ENCODE measurements at places on chromosomes 7 and 10.

GRCh38 chr10:104253106-104253505 is 1.6 kb upstream of the GSTO1 start:
- DNase-seq = no peak

- no peak for DNase-seq
Measured at GRCh38 chr7:151566897-151567320, 47.2 kb upstream of the RHEB start.

DNA sequence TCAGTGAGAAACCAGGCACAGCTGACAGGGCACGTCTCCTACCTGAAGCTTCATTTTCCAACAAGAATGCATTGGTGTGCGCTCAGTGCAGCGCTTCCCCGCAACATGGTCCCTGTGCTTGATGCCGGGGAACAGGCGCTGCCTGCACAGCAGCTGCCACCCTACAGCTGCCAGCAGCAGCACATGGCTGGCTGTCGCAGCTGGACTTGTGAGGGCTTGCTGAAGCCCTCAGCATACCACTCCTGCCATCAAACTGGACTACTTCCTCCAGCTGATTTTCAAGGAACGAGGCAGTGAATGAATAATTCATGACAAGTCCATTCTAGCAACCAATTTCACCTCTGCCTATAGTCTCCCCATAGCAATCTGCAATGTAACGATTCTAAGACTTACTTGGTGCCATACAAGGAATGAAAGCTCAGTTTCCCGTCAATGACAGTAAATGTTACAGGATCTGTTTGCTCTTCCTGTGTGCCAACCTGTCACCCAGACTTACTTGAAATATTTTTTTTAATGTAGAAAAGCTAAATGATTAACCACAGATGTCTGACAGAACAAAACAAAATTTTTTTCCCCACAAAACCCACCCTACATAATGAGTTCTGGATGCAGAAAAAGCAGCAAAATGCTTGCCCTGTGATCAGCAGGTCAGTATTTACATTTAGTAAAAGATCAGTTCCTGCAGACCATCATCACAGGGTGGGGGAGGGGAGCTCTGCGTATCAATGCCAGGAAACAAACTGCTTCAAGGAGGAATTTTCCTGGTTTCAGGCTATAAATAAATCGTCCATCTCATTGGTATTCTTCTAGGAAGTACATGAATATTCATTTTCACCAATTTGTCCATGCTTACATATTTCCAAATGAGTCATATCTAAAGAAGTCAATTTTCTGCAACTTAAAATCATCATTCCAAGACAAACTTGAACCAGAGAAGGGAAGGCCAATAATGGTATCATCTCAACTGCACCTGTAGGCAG is 140.6 kb downstream of the ALOX5 start:
- DNase-seq = no peak

- DNase-seq = no peak
Measured at GRCh38 chr10:53403688-53404087, 631.1 kb upstream of the MBL2 start.

- DNase-seq = no peak
Measured at GRCh38 chr10:111200505-111201186, 123.8 kb downstream of the ADRA2A start.

DNA sequence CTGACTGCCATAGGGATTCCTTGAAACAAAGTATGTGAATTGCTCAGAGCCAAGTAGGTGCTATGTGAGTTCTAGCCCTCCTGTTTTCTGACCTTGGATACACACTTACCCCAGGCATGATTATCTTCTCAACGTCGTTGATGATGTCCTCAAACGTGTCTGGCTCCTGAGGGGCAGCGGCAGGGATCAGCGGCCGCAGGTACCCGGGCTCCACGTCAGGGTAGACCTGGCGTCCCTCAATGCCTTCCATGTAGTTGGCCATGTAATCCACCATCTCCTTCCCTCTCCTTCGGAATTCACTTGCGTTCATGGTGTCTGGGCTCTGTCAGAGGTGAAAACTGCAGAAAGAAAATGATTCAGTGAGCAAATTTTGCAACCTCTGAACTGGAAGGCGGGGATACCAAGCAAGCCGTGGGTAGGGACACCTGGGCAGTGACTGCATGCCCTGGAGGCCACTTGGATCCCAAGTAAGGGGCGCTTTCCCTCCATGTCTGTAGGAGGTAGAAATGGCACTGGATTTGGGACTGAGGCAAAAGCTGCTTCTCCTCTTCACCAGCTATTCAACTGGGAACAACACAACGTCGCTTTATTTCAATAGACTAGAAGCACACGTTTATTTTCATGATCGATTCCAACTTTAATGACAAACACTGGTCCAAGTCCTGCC is 21.3 kb downstream of the DDC start:
- DNase-seq = no peak

GRCh38 chr10:1829712-1830111 is 92.4 kb upstream of the ADARB2 start:
- DNase-seq = no peak
